ENCODE measurements at places on chromosomes 4 and X. TPM values are rescaled to one million over a fixed set of nuclear protein-coding genes. Genes with fewer than 3 reads are reported as not detected.

- no peak for DNase-seq
Measured at GRCh38 chrX:125604448-125604847, 284.8 kb downstream of the TEX13C start.

The USP11 gene
- total RNA-seq: 28.1 TPM

- DNase-seq: no peak
Measured at GRCh38 chrX:20218836-20219505, 47.7 kb downstream of the RPS6KA3 start.

DNA sequence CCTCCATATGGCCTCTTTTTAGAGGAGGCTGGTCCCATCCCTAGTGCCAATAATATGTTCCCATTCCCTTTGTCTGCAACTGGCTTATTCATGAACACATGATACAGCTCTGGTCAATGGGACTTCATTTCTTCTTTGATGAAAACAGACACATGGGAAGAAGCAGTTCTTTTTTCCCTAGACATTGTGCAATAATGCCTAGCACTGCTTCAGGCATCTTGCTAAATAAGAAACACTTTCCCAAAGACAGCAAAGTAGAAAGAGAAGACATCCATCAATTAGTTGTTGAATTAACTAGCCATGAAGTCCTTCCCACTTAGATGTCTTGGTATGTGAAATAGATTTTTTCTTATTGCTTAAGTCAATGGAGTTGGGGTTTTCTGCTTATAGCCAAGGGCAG, 40.1 kb upstream of the TRPC3 start:
- no peak for DNase-seq

GRCh38 chrX:124373348-124373747, 27.0 kb downstream of the SH2D1A start:
- peak; percentile 10 for DNase-seq

- DNase-seq: no peak
Measured at GRCh38 chrX:104432321-104432720, 133.7 kb upstream of the IL1RAPL2 start.

The DCAF8L2 gene
- total RNA-seq: not detected

The CXorf51A gene
- total RNA-seq: not detected

DNA sequence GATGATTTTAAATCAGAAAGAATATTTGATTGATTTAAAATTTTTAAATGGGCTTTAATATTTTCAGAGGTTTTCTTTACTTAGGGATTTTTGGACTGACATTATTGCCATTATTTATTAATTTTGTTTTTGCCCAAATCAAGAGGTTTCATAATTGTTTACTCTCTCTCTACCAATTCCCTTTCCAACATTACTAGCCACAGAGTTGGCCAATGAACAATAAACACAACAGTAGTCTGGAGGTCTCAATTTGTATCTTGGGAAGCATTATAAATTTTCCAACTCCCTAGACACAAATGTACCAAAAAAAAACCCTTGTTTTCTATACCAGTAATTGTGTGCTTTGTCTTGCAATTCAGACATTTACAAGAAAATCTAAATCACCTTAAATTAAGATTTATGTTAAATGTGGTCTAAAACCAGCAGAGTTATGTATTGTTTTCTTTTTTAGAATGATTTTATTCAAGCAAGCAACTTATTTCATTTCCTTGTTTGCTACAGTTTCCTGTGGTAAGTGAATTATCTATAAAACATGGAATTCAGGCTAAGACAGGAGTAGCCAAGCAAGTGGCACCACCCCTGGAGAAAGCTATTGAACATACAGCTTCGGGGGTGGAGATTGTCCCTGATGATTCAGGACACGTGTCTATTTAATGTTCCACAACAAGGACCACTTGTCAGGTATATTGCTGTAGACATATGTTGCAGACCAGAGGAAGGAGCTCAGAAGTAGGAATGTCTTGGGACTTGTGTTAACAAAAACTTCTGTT, 622 bp downstream of the KLKB1 start:
- no peak for DNase-seq

DNA sequence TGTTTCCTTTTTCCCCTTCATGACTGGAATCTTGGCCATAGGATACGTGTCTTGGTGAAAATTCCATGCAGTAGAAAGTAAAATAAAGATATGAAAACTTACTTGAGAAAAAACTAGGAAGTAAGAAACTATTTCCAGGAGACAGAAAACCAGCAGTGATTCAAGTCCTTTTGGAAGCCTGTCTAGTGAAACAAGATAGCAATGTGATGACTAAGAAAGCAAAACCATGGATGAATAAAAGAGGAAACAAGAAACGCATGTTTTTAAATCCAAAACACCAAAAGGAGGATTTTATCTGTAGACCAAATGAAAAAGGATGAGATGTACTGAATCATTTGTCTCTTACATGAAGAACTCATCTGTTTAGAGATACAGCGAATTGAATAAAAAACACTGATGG, 1430.0 kb downstream of the ARAP2 start:
- peak; percentile 45 for DNase-seq

The EREG gene
- total RNA-seq: not detected

GRCh38 chr4:101141855-101142254, 205.5 kb downstream of the PPP3CA start:
- DNase-seq: no peak

- no peak for DNase-seq
Measured at GRCh38 chr4:52861171-52861823, 820 bp upstream of the RASL11B start.

The TBX22 gene
- not detected for total RNA-seq

The PPA2 gene
- total RNA-seq: 91.6 TPM

The MAP3K15 gene
- total RNA-seq: 4.5 TPM

DNA sequence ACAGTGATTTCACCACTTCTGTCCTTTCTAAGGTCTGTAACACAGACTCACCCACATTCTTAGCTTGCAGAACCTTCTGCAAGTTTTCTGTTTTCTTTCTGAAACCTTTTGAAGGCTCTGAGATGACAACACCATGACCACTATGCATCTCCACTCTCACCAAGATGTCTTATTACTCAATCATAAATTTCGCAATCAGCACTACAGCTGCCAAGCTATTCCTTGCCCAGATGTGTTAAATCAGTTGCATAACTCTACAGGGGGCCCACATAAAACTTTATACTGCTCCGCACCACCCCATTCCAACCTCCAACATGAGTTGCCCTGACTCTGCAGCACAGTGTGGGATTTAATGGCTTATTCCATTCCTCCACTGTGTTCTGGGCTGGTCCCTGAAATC, 229.9 kb downstream of the COL25A1 start:
- peak; percentile 76 for DNase-seq

DNA sequence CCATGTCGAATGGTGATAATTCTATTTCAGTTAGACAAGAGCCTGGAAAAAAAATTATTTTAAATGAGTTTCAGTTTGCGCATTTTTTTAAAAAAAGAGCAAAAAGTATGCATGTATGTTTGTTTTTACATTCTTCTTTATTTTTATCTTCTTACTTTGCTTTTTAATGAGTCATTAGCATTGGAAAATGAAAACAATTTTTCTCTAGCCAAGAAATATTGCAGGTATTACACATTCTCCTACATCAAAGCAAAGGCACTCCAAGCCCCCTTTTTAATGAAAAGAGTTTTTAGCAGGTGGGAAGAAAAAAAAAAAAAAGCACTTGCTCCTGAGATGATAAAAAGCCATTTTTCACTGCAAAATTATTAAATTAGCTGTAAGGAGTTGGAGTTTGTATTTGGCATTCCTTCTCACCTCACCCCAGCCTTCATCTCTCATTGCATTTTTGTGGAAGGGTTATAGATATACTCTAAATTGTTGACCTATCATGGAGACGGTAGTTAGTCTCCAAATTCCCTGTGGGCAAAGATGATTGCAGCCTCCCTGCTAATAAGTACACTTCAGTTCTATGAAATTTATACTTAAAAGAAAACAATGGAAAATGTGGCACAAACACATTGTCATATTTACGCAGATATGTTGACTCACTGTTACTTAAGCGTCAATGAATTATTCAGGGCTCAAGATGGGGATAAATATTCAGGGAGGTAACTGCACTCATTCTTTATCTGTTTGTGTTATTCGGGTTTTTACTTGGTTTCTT, 43.8 kb downstream of the PALLD start:
- DNase-seq: no peak

The DAPP1 gene
- 0.20 TPM for total RNA-seq

DNA sequence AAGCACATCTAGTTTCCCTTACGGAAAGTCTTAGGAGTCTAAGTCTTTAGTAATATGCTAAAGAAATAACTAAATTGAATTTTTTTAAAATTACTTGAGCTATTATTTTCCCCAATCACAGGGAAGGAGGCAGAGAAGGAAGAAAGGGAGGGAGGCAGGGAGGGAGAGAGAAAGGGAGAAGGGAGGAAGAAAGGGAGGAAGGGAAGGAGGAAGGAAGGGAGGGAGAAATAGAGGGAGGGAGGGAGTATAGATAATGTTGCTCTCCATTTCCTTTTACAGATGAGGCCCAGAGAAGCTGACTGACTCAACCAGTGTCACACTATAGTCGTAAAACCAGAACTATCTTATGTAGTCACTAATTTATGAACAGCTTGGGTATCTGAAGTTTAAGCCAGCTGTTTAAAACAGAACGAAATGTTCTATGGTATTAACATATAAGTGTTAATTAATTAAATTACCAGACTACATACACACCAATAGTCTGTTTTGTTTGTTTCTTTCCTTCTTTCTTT, 14.6 kb downstream of the SH3RF1 start:
- DNase-seq: peak; percentile 37

The PFKFB1 gene
- total RNA-seq: not detected

DNA sequence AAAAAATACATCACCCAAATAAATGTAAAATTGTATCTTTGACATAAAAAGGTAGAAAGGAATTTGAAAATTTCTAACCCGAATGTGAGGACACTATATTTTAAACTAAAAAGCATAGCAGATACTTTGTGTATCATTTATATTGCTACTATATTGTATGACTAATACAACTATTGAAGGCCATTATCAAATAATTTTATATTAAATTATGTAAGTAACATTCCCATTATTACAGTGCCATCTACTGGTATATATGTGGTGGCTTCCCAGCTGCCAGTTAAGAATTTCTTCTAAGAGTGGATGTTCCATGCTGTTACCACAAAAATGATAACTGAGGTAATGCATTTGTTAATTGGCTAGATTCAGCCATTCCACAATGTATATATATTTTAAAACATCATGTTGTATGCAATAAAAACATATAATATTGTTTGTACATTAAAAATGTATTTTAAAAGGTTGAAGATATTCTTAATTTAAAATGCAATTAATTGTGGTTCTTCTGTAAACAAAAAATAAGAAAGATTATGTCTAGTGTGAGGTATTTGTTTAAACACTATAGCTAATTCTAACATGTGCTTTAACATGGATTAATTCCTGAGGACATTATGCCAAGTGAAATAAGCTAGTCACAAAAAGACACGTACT, 65.3 kb downstream of the EGF start:
- DNase-seq: no peak

- no peak for DNase-seq
Measured at GRCh38 chr4:181372014-181372413, 871.2 kb upstream of the TENM3 start.

DNA sequence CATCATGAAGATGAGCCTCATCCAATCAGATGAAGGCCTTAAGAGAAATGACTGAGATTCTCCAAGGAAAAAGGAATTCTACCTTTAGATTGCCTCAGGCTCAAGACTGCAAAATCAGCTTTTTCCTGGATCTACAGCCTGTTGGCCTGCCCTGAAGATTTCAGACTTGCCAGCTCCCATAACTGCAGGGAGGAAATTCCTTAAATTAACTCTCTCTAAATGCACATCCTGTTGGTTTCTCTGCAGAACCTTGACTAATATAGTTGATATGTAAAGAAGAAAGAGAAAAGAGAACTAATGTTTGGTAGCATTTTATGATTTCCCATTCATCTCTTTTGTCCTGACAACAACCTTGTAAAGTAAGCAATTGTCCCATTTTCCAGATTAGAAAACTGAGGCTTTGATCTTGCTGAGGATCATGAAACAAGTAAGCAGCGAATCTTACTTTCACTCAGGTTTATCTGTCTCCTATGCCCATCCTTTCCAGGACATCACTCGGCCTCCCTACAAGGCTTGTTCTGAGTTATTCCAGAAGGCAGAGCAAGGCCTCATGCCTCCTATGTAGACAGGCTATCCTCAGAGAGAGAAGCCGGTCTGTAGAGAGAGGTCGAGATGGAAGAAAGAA, 115.0 kb upstream of the LDB2 start:
- DNase-seq: peak; percentile 36

DNA sequence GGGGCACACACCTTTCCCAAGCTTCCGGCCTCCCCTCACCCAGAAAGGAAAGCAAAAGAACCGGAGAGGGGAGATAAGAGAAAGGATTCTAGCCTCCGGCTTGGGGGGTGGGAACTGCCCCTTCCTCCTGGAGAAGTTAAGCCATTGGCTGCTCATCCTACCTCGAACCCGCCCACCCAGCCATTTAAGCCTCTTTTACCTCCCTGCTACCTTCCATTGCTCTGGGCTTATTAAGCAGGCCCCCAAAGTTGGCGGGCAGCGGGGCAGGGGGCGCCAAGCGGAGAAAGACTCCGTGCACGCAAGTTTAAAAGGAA, 2.3 kb downstream of the MAML3 start:
- peak; percentile 95 for DNase-seq

The SSX2B gene
- total RNA-seq: not detected

DNA sequence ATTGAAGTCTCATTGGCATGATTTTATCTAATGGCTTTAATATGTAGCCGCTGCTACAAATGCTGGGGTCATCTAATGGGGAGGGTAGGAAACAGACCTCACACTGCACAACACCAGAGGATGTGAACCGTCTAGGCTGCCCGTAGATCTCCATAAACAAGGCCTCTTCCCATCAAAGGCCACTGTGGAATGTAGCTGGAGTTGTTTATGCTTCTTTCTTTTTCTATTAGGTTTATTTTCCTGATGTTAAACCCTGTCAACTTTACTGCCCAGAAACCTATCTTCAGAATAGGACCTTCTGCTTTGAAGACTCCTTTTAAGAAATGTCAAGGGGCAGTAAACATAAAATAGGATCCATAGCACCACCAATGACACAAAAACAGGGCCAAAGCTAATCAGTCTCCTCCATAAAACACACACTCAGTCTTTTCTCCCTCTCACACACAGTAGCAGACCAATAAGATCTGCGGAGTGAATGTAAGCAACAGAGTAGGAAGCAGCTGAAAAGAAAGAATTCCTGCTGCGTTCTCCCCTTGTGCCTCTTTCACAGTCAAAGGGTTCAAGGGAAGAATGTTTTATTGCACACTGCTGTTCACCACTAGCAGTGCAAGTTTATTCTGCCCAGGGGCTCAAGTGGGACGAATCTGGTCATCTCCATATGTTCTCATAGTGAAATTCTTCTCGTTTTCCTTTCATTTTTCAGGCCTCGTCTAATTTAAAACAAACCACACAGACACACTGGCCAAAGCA, 72.2 kb downstream of the MAML3 start:
- no peak for DNase-seq

- peak; percentile 73 for DNase-seq
Measured at GRCh38 chr4:88803600-88804096, 106.0 kb upstream of the NAP1L5 start.

DNA sequence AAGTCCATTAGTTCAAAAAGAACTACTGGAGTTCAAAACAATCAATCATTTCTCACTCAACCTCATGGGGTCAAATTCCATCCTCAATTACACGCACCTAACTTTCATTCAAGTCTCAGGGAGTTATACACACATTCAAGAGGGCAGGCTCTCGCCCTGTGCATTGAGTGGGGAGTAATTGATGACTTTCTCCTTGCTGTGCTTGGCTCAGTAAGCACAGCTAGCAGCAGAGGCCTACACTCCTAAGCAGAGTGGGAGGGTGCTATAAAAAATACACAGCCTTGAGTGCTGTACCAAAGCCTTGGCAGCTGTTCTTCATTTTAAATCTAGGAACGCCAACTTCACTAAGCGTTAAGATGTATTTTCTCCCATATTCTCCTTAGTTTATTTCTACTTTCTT, 958.3 kb upstream of the ADGRL3 start:
- no peak for DNase-seq
